ENCODE measurements at places on chromosomes 5 and 9.
A peak's percentile ranks its signal among the peaks of the same experiment; 100 is the strongest.

- no peak for DNase-seq
These were observed 85.4 kb upstream of the SMARCA2 start for GRCh38 chr9:1929722-1930244.

DNA sequence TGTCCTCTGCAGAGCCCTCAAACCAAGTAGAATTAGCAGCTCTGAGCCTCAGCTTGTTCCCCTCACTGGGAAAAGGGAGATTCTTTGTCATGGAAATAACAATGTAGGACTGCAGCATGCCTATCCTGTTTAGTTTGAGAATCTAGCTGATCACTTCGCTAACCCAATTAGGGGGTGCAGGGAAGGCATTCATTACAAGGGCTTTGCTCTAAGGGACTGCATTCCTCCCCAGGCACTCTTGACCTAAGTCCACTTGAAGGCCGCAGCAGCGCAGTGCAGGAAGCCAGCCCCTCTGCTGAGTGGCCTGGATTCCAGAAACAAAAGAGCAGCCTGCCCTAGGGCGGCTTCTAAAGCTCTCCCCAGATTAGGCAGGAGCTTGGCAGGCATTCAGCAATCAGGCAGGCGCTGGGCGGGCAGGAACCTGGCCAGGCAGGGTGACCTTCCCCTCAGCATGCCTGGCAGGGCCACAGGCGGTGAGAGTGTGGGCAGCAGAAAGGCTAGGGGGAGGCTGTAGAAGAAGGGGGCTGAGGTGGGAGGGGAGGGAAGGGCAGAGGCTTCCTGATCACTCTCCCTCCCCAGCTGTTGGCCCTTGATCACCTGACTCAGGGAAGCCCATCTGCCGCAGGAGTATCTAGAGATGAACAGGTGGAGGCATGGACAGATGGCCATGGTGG is 24.8 kb downstream of the CCNJL start:
- peak; percentile 27 for DNase-seq

GRCh38 chr5:97525780-97526179 is 342.7 kb upstream of the RIOK2 start:
- no peak for DNase-seq

GRCh38 chr9:133513214-133514100 is 11.3 kb downstream of the MYMK start:
- DNase-seq, result no peak

GRCh38 chr5:151383011-151383410 is 35.7 kb upstream of the SLC36A2 start:
- DNase-seq, result no peak

GRCh38 chr9:117000196-117000723 is 313.2 kb downstream of the TRIM32 start:
- no peak for DNase-seq

GRCh38 chr5:93096561-93096960 is 484.5 kb downstream of the NR2F1-AS1 start:
- DNase-seq, result no peak

DNA sequence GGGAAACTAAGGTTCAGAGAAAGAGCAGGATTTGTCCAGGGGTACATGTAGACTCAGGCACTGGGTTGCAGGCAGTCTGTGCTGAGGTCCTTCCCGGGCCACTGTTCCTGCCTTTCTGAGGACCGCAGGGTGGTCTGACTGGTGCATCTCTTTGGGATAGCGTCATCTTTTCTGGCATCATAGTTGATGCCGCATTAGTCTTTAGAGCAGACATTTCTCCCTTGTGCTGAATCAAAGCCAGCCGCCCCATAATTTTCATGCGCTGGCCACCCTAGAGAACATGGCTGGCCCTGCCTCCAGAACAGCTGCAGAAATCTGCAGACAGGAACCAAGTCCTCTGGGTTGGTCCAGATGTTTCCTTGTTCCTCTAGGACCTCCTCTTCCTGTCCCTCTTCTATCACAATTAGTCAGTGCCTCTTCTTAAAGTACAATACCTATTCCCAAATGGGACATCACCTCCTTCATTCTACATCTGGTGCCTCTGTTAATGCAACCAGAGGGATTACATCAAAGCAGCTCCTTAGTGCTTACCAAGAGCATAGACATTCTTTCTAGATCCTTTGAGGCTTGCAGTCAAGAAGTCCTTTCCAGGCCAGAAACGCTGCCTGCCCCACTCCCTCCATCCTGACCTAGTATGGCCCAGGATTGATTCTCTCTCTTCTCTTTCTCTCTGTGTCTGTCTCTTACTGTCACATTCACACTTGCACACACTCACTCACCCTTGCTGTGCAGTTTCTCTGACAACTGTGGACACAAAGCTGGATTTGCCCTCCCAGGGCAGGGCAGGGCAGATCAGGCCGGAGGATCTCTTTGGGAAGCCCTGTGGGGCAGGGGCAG is 42.0 kb upstream of the ORM1 start:
- DNase-seq, result no peak

- no peak for DNase-seq
These were observed 168.6 kb upstream of the MVB12B start for GRCh38 chr9:126157826-126158587.

DNA sequence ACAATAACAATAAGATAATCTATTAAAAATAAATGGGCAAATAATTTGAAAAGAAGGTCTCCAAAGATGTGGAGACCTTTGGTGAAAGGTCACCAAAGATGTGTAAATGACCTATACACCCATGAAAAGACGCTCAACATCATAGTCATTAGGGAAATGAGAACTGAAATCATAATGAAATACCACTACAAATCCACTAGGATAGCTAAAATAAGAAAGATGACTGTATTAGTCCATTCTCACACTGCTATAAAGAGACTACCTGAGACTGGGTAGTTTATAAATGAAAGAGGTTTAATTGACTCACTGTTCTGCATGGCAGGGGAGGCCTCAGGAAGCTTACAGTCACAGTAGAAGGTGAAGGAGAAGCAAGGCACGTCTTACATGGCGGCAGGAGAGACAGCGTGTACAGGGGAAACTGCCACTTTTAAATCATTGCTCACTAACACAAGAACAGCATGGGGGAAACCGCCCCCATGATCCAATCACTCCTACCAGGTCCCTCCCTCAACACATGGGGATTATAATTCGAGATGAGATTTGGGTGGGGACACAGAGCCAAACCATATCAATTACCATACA is 339.6 kb downstream of the ENC1 start:
- DNase-seq, result no peak

DNA sequence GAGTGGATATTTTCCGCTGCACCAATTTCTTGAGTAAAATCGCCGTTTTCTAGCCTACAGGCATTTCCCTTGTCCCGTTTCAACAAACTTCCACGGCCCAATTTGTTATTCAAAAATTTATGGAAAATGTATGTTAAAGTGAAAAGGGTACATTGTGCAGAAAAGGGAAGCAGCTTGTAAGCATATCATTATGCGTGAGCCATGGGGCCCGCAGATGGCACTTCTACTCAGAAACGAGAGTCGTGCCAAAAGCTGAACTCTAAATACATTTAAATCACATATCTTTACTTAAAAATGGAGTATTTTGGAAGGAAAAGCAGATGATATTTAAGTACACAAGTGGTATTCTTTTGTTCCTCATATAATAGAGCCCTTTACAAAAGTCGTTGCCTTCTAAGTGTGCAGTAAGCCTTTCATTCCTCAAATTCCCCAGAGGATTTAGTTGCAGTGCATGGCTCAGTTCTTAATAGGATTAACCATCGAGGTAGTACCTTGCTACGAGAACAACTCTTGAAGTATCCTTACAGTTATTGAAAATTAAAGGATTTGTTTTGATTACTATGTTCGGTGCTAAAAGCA is 1227.2 kb upstream of the WWC1 start:
- no peak for DNase-seq

- no peak for DNase-seq
These were observed 127.1 kb downstream of the MRPS30 start for GRCh38 chr5:44935871-44936270.

DNA sequence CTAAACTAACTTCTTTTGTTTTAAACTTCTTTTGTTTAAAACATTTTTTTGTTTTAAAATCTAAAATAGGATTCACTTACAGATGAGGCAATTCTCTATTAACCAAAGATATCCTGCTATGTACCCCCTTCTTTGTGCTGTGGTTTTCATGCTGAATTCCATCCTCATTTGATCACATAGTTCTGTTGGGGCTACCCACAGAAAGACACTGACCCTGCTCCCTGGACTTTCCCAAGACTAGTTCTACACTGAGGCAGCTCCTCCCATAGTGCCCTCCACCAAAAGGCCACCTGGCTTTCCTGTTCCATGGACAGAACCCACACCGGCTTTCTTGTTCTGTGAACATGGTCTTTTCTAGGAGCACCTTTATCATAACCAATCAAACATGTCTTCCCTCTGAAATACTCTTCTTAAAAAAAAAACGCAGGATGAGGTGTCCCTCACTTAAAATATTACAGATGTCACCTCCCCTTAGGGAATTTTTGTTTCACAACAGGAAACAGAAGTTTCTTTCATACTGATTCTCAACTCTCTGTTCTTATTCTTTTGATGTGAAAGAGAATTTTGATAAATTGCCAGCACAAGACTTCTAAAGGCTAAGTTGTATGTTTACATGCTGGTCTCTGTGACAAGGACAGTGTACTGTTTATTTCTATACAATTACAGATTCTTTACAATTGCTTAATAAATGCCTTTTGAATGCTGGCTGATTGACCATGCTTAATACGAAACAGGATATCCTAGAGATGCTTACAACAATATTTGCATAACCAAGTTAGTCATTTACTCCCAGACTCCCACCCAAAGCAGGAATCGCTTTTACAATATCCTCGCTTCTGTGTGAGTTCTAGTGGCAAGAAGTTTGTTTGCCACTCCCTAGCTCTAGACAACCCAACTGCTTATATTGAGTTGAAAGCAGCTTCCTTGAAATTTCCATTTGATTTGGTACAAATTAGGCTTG is 300.4 kb downstream of the DTWD2 start:
- no peak for DNase-seq

DNA sequence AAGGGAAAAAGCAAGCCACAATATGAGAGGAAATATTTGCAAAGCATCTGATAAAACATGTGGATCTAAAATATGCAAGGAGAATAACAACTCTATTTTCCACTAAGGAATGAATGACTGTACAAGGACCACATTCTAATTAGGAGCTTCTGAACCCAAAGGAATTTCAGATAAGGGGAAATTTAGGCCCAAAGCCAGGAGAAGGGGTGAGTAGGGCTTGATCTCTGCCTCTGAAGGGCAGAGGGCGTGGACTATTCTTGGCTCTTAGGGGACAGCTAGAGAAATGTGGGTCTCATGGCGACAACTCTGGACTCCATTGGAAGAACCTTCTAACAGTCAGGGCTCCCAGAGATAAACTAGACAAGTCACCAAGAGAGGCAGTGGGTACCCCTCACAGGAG is 132.7 kb upstream of the GABRP start:
- DNase-seq, result no peak

DNA sequence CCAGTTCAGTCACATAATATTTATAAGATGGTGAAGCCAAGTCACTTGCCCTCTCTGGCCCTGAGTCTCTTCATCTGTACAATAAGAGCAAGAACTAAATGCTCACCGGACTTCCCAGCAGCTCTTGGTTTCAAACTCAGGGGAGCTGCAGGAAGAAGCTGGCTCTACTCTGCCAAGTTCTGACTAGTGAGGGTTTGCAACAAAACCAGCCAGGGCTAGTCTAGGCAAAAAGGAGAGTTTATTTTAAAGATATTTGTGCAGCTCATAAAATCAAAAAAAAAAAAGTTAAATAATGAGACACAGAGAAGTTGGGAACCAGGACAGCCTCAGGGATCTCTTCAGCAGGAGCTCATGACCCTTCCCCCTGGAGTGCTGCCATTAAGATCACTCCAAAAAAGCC is 107.3 kb downstream of the DOCK2 start:
- DNase-seq, result no peak

- peak; percentile 73 for DNase-seq
These were observed 272.5 kb downstream of the EPB41L4A start for GRCh38 chr5:112146323-112147226.

DNA sequence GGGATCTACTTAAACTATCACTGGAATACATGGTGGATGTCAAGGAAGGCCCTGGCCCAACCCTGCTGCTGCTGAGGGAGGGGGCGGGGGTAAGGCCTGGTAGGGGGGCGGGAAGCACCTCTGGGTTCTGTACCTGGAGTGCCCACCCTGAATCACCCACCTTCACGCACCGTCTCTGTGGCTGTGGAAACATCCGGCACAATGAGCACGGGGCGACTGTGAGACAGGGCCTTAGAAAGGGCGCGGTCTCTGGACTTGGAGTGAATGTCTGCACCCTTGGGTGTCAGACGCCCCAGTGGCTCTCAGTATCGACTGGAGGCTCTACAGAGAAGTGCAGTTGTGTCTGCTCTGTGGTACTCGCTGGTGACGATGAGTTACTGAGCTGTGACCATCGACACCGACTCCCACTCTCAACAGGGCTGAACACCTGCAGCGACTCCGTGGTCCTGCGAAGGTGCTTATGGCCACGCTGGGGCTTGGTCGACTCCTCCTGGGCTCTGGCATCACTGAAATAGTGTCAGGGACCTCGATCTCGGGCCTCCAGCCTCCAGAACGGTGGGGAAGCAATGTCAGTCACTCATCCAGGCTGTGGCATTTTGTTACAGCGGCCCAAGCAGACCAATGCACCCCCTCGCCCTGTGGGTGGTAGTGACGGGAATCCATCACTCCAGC is 25.5 kb upstream of the SLC6A19 start:
- DNase-seq, result no peak

GRCh38 chr5:107990881-107991810 is 320.4 kb upstream of the EFNA5 start:
- no peak for DNase-seq

GRCh38 chr5:107556575-107556974 is 114.2 kb downstream of the EFNA5 start:
- DNase-seq, result no peak

- DNase-seq, result no peak
These were observed 85.0 kb downstream of the DNAH5 start for GRCh38 chr5:13859270-13860065.

GRCh38 chr9:119289740-119290433 is 79.3 kb downstream of the BRINP1 start:
- peak; percentile 28 for DNase-seq

GRCh38 chr9:135169709-135170226 is 82.3 kb downstream of the OLFM1 start:
- DNase-seq, result no peak

DNA sequence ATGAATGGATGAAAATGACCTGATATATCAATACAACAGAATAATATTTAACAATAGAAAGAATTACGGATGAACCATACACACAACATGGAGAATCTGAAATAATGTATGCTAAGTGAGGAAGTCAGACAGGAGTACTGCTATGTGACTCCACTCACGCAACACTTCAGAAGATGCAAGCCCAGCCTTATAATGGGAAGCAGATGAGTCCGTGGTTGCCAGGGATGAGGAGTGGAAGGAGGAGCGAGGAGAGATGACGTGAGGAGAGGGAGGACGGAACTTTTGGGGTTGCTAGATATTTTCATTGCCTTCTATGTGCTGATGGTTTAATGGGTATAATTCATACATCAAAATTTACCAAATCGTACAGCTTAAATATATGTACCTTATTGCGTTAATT is 55.4 kb upstream of the ERCC6L2 start:
- DNase-seq, result no peak

Data from NCI-H1694 (cell line).